ENCODE measurements at places on chromosomes 7 and 10. TPM values are rescaled to one million over a fixed set of nuclear protein-coding genes. Genes with fewer than 3 reads are reported as not detected.

DNA sequence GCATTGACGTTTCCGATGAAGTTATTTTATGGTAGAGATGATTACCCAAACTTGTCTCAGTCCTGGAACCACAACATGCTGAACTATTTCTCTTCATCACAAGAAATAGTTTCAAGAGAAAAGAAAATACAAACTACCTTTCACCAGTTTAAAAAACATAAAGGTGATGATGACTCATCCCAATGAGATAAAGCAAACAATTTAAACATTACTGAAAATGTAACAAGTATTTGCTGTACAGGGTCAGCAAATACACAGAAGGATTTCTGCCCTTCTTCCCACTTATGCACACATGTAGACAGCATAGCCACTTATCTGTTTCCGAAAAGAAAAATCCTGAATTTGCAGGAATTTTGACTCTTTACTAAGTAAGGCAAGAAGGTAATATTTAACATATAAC is 50.8 kb downstream of the RHOBTB1 start:
- DNase-seq, result no peak

The MMRN2 gene
- 465 TPM for total RNA-seq

The COG5 gene
- 59.9 TPM for total RNA-seq

GRCh38 chr10:76029782-76030181 is 598.4 kb downstream of the LRMDA start:
- no peak for DNase-seq

- peak; percentile 35 for DNase-seq
Measured at GRCh38 chr7:266851-267840, 22.8 kb upstream of the FOXL3 start.

GRCh38 chr10:58653139-58653538 is 140.5 kb downstream of the BICC1 start:
- DNase-seq, result no peak

DNA sequence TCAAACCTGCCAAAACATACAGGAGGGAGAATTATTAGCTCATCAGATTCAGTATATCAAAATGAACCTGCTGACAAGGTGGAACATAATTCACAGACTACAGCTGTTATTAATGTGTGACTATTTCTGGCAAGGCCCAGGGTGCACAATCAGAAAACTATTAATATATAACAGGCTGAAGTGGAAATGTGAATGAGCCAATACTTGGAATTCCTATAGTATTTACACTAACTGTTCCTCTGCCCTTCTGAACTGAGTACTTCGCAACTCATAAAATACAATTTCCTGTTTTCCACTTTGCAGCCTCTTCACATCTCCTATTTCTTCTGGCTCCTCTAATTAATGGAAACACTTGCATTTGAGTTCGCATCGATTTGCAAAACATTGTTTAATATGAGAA is 330.8 kb downstream of the DPP6 start:
- DNase-seq, result no peak

The PRR15 gene
- 0.17 TPM for total RNA-seq

The FGFR2 gene
- 0.42 TPM for total RNA-seq

The SOSTDC1 gene
- 0.05 TPM for total RNA-seq

GRCh38 chr7:41942468-41943093 is 239.7 kb upstream of the INHBA start:
- DNase-seq, result no peak

DNA sequence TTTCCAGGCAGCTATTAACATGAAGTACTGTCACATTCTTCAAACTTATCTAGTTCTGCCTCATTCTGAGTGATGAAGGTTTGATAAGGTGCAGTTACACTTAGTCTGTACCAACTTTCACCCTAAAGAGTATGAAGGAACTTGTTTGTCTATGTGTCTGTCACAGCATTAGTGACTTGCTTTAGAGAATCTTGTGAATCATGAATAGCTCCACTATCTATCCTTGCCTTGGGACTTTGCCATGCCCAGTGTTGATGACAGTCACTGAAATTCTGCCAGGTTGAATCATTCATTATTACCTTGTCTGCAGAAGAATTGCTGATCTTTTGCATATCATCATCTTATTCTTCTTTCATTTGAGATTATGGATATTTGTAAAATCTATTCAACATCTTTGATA is 50.9 kb upstream of the A1CF start:
- DNase-seq, result no peak

DNA sequence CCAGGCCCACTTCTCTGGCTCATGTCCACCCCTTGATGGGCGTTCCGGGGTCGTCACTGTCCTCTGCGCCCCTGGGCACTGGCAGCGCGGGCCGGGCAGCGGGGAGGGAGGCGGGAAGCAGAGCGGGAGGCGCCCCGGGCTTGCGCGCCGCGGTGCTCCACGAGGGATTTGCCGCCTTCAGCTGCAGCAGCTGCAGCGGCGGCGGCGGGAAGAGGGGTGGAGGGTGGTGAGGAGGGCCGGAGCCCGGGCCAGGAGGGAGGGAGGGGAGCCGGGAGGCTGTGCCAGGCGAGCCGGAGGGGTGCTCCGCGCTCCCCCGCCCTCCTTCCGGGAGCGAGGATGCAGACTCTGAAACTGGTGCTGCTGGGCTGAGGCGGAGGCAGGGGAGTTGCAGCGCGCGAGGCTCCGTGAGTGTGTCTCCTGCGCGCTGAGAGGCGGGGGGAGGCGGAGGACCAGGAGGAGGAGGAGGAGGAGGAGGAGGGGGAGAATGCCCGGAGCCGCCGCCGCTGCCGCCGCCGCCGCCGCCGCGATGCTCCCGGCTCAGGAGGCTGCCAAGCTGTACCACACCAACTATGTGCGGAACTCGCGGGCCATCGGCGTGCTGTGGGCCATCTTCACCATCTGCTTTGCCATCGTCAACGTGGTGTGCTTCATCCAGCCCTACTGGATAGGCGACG is at the start of gene LHFPL3:
Gene LHFPL3 (plus strand): TSS at position 308 of the 674 bp plus-strand sequence.
- DNase-seq, result no peak

The LBX1 gene
- total RNA-seq, result not detected

DNA sequence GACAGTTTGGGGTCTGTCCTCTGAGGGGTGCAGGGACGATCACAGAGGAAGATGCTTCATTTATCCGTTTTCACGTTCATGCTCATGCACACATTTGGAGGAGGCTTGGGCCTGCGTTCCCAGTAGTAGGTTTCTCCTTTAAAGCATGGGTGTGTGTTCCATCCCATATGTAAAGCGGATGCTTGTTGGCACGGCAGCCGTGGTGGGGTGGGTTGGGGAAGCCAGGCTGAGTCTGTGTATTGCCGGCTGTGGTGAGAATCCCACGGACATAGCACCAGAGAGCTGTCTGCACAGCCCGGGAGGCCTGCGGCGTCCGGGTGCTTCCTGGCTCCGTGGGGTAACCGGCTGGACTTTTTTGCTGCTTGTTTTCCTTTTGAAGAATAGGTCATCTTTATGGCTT is 440 bp downstream of the JAKMIP3 start:
- no peak for DNase-seq

DNA sequence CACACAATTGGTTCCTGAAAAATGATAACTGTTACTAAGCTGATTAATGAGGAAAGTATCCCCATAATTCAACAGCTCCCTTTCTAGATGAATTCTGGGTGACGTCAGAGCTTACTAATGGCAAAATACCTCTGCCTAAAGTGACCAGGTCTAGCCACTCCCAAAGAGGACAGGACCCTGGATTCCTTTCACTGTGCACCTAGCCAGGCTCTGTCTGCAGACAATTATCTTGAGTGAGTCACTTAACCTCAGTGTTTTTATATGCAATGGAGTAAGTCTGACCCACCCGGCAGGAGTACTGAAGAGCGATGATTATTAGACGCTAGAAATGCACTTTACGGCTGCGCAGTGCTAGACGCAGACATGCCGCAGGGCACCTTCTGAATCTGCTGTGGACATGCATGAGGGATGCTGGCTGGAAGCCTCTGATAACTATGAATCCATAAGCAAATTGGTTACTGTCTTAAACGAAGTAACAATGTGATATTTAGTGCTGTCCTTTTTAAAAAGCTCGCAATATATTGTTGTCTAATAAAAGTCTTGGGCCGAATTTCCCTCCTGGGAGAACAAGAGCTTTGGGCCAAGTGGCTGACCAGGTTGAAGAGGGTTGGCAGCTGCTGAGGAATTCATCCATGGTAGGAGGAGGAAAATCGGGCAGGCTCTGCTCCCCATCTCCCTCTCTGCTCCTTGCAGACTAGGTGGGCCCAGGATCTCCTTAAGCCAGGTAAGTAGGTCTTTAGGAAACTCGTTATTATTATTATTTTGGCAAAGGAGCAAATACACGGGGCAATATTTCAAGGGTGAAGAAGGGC is 4.6 kb upstream of the INPP5A start:
- no peak for DNase-seq

GRCh38 chr7:112537822-112538387 is 57.1 kb downstream of the LSMEM1 start:
- DNase-seq, result no peak

- DNase-seq, result no peak
Measured at GRCh38 chr7:158530800-158531609, 56.6 kb downstream of the PTPRN2 start.

DNA sequence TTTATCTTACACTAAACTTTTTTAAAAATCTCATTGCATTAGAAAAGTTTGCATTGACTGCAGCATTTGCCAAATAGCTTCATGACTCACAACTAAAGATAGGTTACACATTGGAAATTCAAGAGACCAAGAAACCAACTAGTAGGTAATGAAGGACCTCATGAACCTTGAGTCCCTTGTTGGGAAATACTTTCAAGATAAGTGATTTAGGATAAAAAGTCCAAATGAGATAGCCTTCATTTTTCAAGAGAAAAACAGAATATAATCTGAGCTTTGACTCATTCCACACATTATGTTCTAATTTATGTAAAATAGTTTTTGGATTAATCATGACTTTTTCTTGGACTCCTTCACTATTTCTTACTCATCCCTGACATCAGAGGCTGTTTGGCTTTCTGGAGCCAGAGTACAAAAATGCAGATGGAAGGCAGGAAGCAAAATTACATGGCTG is 13.1 kb upstream of the LIPF start:
- peak; percentile 66 for DNase-seq

The TFPI2 gene
- 152 TPM for total RNA-seq

The CFAP70 gene
- 0.34 TPM for total RNA-seq

The ANKRD26 gene
- total RNA-seq, result 8.7 TPM

DNA sequence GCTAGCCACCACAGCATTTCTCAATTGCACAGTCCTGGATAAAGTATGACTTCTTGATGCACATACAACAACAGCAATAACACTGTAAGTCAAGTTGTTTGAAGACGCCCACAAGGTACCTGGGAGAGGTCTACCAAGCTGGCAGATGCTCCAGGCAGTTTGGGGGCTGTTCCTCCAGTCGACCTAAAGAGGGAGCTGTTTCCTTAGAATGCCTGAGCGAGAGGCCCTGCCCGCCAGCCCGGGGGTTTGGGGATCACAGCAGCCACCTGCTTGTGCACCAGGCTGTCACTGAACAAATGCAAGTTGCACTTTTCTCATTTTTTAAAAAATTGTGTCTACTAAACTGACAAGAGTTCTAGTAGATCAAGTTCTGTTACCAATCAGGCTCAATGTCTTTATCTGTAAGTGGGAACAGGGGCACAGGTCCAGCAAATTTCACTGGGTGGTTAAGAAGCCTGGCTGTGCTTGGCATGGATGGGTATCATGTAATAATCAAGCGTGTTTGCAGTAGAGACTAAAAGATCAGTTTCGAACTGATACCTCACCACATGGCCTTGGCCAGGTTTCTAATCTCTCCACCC is 193.8 kb upstream of the ADO start:
- peak; percentile 75 for DNase-seq

The DLD gene
- 53.8 TPM for total RNA-seq
